ENCODE measurements at places on chromosomes 12 and 14.

GRCh38 chr14:94756310-94756882 lies 13.5 kb downstream of the GSC start:
- DNase-seq, result no peak

- no peak for DNase-seq
Measured at GRCh38 chr14:105200641-105201040, 19.5 kb upstream of the NUDT14 start.

GRCh38 chr14:68104518-68104917 lies 284.9 kb downstream of the RAD51B start:
- DNase-seq, result no peak

GRCh38 chr12:4270831-4271716 lies 2.5 kb upstream of the CCND2 start:
- peak; percentile 52 for DNase-seq

DNA sequence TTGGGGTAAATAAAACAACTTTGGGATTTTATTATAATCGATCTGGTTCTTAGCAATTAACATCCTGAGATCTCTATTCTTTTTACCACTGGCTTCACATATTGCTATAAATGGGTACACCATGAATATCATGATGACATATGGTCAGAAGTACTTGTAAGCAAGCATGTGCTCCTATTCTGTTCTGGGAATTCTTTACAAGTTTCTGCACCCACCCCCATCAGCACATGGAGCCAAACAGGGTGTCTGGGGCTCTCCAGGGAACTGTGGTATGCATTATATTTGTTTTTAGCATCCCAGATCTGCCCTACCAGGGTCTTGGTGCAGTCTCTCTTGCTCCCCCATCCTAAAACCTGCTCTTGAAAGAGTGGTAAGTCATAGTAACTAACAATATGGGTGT lies 31.3 kb downstream of the DMAC2L start:
- no peak for DNase-seq

DNA sequence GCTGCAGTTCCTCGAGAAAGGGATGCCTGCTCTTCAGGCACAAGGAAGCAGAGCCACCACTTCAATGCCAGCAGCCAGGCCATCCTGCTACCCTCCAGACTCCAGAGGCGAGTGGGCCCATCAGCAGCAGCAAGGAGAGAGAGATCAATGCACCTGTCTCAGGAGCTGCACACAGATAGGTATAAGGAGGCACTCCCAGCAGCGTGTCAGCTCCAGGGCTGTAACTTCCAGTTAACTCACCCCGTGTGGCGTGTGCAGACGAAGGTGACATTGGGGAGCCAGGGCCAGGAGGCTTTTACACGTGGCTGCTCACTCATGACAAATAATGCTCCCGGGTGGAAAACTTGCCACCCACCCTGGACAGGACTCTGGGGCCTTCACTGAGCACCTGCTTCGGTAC lies 24.2 kb downstream of the GALNT16 start:
- no peak for DNase-seq

DNA sequence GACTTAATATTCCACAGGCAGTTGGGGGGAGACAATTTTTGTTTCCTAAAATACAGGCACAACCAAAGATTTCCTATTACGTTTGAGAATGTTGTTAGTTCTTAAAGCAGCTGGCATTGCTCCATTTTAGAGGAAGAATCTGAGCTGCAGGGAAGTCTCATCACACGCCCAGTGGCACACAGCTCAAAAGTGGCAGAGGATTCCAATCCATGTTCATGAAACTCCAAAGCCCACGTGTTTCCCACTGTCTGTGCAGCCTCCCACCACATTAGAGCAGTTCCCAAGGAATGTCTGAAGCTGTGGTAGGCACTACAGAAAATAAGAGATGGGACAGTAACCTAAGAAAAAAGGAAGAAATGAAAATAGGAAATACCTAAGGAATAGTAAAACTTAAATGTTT lies 6.1 kb upstream of the IL26 start:
- no peak for DNase-seq

DNA sequence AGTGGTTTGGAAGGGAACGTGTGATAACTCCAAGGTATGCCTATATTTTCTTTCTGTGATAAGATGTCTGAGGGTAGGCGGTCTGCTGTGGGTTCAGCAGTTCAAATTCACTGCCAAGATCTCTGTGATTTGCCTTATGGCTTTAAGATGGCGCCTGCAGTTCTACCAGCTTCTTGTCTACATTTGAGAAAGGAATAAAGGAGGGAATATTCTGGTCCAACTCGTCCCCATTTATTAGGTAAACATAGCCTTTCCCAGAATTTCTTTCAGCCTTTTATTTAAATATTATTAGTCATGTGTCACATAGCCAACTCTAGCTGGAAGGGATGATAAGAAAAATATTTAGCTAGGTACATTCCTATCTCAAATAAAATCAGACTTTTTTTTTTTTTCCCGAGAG lies 48.8 kb downstream of the KCNJ8 start:
- no peak for DNase-seq

DNA sequence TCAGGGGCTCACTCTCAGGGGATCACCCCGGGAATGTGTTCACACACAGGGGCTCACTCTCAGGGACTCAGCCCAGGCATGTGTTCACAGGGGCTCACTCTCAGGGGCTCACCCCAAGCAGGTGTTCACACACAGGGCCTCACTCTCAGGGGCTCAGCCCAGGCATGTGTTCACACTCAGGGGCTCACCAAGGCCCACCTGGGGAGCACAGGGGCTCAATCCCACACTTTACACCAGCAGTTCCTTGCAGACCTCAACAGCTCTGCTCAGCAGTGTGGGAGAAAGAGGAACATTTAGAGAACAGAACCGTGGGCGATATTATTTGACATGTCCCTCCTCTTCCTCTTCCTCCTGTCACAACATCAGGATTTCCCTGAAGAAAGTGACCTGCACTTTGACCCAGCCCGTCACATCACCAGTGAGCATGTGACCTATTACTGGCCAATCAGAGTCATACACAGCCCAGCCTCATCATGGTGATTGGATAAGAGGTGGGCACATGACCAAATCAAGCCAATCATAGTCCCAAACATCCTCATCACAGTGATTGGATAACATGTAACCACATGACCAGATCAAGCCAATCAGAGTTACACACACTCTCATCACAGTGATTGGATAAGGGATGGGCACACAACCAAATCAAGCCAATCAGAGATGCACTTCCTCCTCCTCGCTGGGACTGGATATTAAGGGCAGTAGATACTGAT lies 359.4 kb upstream of the SFSWAP start:
- no peak for DNase-seq

DNA sequence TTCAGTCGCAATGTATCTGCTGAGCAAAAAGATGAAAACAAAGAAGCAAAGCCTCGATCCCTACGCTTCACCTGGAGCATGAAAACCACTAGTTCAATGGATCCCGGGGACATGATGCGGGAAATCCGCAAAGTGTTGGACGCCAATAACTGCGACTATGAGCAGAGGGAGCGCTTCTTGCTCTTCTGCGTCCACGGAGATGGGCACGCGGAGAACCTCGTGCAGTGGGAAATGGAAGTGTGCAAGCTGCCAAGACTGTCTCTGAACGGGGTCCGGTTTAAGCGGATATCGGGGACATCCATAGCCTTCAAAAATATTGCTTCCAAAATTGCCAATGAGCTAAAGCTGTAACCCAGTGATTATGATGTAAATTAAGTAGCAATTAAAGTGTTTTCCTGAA lies 19.8 kb downstream of the CKB start:
- no peak for DNase-seq

GRCh38 chr12:52686063-52686462 lies 5.9 kb upstream of the KRT1 start:
- DNase-seq, result no peak

GRCh38 chr12:119528241-119528640 lies 65.3 kb upstream of the TMEM233 start:
- no peak for DNase-seq

DNA sequence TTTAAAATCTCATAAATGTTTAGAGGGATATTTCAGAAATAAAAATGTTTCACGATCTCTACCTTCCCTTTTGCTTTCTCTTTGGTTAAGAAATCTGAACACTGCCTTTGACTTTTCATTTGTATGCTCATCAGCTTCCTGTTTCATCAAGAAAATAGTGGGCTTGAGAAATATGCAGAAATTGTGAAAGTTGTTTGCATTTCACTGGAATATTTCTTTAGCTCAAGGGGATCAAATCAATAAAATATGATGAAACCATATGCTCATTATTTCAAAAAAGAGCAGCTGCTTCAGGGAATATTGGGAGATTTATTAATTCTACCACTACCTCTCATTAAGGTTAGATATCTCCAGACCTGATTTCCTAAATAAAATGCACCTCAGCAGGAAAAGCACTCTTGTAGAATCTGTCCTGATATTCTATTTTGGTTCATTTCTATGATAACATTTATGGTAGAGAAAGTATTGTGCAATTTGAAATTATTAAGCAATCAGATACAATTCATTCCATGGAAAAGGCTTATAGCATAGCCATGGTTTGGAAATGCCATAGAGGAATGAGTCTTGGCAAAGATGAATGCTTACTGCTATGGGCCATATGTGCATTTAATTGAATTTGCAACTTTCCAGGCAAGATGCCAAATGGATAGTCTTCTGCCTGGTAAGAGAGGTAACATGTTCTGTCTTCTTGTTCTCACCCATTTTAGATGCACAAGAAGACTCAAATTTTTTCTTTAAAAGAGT lies 212.6 kb upstream of the SLC16A7 start:
- no peak for DNase-seq

DNA sequence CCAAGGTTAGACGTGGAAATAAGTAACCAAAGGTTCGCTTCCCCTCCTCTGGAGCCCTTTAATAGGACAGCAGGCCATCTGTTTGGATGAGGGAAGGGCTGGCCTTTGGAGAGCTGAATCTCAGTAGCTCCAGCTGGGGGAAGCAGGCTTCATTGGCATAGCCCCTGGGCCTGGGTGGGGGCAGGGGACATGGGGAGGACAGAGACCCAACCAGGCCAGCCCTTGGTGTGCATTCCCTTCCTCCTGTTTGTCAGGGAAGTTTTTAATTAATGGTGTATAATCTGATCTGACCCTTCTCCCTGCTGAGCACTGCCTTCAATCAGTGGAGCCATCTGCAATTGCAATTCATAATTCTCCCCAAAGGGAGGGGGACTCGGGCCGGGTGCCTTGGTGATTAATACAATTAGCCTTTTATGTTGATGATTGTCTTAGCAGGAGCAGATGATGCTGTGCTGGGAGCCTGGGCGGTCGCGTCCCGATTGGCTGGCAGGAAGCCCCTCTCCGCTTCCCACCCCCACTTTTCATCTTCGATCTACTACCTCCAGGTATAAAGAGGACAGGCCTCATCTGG lies 6.4 kb downstream of the AQP6 start:
- DNase-seq, result no peak

GRCh38 chr12:123089631-123090353 lies 61.1 kb downstream of the PITPNM2 start:
- DNase-seq, result no peak

DNA sequence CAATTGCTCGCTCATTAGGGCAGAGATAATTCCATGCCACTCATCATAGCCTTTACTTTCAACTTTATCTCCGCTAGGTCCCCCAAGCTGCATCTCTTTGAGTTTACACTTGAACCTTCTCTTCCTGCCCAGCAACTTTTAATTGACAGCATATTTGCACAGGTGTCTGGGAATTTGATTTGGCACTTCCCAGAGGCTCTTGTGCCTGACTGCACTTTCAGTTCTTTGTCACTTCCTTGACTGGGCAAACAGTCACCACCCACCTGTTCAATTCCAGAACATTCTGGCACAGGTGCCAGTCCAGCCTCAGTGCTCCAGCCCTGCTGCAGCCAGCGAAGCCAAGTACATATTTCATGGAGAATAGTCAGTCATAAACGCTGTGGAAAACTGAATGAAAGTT lies 110.1 kb upstream of the LRIG3 start:
- no peak for DNase-seq

GRCh38 chr12:11685716-11686115 lies 36.2 kb downstream of the ETV6 start:
- DNase-seq, result no peak

DNA sequence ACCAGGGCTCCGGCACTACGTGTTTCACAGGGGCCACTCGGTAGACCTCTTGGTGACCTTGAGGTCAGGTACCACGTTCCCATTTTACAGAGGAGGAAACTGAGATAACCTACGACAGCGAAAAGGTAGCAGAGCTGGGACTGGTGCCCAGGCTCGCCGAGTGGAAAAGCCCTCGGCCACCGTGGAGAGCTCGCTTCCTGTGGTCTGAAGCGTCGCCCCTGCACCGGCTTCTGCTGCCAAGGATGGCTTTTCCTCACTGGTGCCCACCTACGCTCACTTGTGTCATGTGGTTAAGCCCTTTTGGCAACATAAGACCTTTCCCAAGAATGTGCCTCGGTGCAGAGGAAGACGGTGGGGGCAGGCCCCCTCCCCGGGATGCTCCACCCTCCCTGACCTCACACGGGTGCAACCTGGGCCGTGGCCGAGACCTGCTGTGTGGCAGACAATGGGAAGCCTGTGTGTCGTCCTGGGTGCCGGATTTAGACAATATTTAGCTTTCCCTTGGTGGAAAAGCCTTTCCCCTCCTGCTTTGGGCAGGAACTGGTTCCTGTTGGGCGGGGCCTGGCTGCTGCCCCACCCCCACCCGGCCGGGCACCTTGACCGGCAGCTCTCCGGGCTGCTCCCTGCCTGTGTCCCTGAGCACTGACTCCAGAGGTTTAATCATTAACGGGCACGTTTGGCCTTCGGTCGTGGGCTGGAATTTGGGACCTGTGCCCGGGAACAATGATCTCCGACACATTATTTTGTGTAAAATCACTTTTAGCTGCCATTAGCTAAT lies 32.4 kb upstream of the PPP1R13B start:
- DNase-seq, result no peak

GRCh38 chr14:22412926-22413411 lies 176.1 kb downstream of the DAD1 start:
- no peak for DNase-seq

DNA sequence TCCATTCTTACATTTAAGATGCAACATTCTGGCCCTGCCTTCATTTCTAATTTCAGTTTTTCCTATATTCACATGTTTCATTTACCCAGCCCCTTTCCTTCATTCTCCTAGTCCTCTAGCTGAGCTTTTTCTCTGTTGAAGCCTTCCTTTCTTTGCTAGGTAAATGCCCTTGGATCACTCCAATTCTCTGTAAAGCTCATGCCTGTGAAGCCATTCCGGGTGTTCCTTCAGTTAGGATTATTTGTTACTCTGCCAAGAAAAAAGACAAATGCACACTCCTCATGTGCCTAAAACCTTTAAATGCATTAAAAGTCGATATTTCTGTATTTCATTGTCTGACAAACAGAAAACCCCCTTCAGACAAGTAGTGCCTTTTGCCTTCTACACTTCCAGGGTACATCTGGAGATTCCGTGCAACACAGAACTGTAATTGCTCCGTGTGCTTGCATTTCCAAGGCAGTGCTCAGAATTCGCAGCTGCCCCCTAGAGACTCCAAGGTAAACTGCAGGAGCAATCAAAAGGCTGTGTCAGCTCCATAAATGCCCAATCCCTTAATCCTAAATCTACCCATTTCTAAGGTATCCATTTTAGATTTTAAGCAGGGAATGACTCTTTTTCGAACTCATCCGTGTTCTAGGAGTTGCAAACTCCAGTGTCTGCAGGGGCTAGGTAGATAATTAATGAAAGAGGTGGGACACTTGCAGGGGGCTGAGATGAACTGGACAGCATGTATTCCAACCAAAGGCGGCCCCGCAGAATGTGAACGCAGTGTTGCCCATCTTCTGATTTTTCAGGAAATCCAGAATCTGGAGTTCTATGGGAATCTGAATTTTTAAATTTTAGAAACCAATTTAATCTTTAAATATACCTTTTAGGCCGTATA lies 320.2 kb downstream of the GRIN2B start:
- DNase-seq, result no peak

GRCh38 chr12:124391340-124392261 lies 96.7 kb downstream of the RFLNA start:
- peak; percentile 31 for DNase-seq

GRCh38 chr14:92514844-92515514 lies 1.4 kb downstream of the RIN3 start:
- no peak for DNase-seq

Measured in stimulated activated CD4-positive, alpha-beta T cell treated with anti-CD3 and anti-CD28 coated beads, Interleukin-12 subunit alpha, Interleukin-12 subunit beta, amount 100 ng/mL, for 24 hours (primary cell).